ENCODE measurements at places on chromosomes 12 and 14. TPM values are rescaled to one million over a fixed set of nuclear protein-coding genes. Genes with fewer than 3 reads are reported as not detected.

The RNASE2 gene
- not detected for total RNA-seq

The EPYC gene
- total RNA-seq, result not detected

The GPR137C gene
- total RNA-seq, result 0.33 TPM

The OASL gene
- 0.26 TPM for total RNA-seq

The CLEC4E gene
- not detected for total RNA-seq

The MANSC1 gene
- 3.9 TPM for total RNA-seq

The FOXG1 gene
- total RNA-seq, result 1.6 TPM

The CIROP gene
- not detected for total RNA-seq

The ATF7 gene
- 11.4 TPM for total RNA-seq

The SDS gene
- not detected for total RNA-seq

The TXNDC16 gene
- total RNA-seq, result 4.9 TPM

The PRPF40B gene
- 13.0 TPM for total RNA-seq

The STYK1 gene
- 0.53 TPM for total RNA-seq

The PITPNM2 gene
- total RNA-seq, result 5.0 TPM

The SLC38A4 gene
- 0.56 TPM for total RNA-seq

The LRTM2 gene
- total RNA-seq, result not detected

The SPATA7 gene
- total RNA-seq, result 13.6 TPM

The RFX4 gene
- total RNA-seq, result not detected

The ZC2HC1C gene
- total RNA-seq, result 0.69 TPM

The NINJ2 gene
- total RNA-seq, result 1.0 TPM

The STAT6 gene
- 104 TPM for total RNA-seq

The KRT78 gene
- total RNA-seq, result not detected

The KRT86 gene
- 5.0 TPM for total RNA-seq

The PIP4P1 gene
- 22.4 TPM for total RNA-seq

The FOXA1 gene
- not detected for total RNA-seq

The CKB gene
- total RNA-seq, result 27.5 TPM

The PGAM5 gene
- 24.4 TPM for total RNA-seq

The FBRSL1 gene
- 7.1 TPM for total RNA-seq

The B4GALNT3 gene
- total RNA-seq, result 0.13 TPM

The LGR5 gene
- total RNA-seq, result 2.2 TPM

The TRPV4 gene
- 1.4 TPM for total RNA-seq

The VDR gene
- total RNA-seq, result 13.6 TPM

The RNF212B gene
- not detected for total RNA-seq

The TDRD9 gene
- 8.5 TPM for total RNA-seq

The CLEC6A gene
- total RNA-seq, result not detected

The AKAP5 gene
- 0.20 TPM for total RNA-seq

The SLC17A8 gene
- not detected for total RNA-seq

The PSMA3 gene
- 83.9 TPM for total RNA-seq

The PARP11 gene
- total RNA-seq, result 6.4 TPM

The TOMM20L gene
- not detected for total RNA-seq

The RAB2B gene
- total RNA-seq, result 40.9 TPM

The DNAH10 gene
- total RNA-seq, result 0.46 TPM

The ZFHX2 gene
- 0.83 TPM for total RNA-seq

The TBC1D30 gene
- 0.33 TPM for total RNA-seq

The TRIM9 gene
- 0.73 TPM for total RNA-seq

The TMCC3 gene
- 0.53 TPM for total RNA-seq

The SLC25A47 gene
- total RNA-seq, result 0.07 TPM
